ENCODE measurements at places on chromosomes 2 and 18.

- DNase-seq, result no peak
Measured at GRCh38 chr2:66602341-66602740, 167.4 kb downstream of the MEIS1 start.

DNA sequence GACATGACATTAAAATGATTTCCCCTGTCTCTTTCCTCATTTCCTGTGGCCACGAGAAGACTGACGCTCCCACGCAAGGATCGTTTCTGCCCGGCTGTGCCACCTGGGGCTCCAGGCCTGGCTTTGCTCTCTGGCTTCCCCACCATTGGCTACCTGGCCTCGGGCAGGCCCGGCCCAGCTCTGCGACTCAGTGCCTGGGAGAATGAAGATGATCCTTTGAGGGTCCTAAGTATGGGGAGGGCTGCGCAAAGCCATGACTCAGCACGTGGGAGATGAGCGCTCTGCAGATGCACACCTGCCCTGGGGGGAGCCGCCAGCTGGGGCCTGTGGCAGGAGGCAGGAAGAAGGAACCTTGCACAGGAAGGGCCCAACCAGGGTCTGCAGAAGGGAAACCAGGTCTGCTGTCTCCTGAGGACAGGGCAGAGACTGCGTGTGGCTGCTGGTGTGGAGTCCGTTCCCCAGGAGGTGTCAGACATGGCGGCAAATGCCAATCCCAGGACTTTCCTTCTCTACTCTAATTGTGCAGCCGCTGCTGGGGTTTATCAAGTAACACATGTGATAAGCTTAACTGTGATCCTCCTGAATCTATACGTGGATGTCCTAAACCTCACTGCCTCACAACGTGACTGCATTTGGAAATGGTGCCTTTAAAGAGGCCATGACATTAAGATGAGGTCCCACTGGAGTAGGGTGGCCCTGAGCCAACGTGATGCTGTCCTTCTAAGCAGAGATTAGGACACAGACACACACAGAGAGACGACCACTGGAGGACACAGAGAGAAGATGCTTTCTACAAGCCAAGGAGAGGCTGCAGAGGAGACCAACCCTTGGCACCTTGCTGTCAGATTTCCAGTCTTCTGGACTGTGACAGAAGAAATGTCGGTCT lies 32.9 kb downstream of the MBP start:
- DNase-seq, result no peak

DNA sequence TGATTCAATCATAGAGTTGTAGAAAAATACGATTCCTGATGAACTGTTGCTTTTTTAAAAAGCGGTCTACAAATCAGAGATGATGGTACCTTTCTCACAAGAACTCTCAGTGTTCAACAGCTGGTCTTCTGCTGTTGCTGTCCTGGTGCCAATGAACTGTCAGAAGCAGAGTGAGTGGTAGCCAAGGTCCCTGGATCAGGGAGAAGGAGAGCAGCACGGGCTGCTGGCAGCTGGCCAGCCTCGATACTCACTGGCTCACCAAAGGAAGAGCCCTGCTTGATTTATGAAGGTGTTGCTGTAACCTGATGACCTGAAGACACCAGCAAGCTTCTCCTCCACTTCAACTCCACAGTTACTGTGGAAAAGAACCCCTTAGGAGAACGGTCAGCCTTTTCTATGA lies 300.8 kb upstream of the SOX11 start:
- no peak for DNase-seq

DNA sequence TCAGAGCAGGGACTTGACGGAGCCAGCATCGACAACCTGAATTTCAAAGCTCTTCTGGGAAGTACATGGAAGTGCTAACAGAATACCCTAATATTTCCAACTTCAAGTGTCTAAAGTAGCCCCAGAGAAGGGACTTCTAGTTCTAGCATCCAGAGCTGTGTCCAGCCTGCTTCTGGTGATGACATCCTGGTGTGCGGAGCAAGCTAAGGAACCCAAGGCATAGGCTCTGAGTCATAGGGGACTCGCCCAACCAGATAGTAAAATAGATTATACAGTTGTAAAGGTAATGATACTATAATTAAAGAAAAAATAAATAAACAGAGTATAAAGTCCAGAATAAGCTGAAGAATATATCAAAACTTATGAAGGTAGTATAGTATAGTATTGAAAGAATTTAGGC lies 108.1 kb upstream of the SERPINE2 start:
- peak; percentile 49 for DNase-seq

- DNase-seq, result no peak
Measured at GRCh38 chr18:44627280-44627679, 53.4 kb upstream of the SETBP1 start.

DNA sequence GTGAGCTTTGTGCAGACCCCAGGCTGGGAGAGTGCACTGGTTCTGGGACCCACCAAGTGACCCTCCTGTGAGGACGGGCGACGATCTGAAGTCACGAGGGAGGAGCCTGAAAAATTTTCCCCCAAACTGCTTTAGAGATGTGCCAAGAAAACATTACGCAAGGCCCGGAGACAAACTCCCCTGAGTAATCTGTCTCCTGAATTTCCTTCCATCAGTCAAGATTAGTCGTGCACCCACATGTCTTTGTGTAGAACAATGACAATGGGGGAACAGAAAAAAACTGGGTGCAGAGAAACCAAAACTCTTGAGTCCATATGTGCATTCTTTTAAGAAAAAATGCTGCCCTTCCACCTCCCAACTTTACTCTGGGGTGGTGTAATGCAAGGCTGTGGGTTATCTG lies 12.6 kb upstream of the NCK2 start:
- DNase-seq, result no peak

DNA sequence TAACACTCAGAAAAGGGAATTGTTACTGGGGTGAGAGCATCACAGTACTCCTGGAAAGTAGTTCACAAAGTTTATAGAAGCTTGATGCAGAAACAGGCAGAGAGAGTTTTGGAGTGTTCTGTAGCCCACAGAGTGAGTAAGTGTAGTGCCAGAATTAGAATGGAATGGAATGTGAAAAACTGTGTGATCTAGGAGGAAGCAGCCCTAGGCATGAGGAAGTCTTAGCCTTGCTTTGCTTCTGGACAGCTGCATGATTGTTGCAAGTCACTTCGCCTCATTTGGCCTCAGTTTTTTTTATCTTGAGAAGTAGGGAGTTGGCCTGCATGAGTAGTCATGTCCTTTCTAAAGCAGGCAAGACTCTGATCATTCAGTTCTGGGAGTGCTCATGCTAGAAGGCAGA lies 10.9 kb downstream of the SERPINB12 start:
- DNase-seq, result no peak

GRCh38 chr2:24918326-24919036 lies 1.6 kb downstream of the ADCY3 start:
- DNase-seq, result no peak

Data from mucosa of descending colon (tissue), 3 donors.